ENCODE measurements at places on chromosomes 6 and 20.

GRCh38 chr6:3697609-3698008, 53.9 kb downstream of the PXDC1 start:
- no peak for DNase-seq

DNA sequence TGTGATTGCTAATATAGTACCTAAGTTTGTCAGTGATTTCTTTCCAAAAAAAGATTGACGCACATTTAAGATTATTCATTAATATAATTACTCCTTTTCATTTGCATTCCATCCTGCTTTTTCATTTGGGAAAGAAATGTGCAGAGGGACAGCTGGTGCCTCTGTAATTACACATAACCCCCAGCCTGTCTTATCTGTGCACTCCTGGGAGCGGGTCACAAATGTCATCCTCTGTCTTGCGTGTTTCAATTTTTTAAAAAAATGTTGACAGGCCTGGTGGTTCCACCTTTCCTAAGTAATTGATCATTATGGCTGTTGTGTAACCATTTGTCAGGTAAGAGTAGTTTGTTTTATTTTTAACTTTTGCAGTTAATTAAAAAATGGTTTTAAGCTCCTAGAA, 92.7 kb downstream of the SLX4IP start:
- DNase-seq = no peak

DNA sequence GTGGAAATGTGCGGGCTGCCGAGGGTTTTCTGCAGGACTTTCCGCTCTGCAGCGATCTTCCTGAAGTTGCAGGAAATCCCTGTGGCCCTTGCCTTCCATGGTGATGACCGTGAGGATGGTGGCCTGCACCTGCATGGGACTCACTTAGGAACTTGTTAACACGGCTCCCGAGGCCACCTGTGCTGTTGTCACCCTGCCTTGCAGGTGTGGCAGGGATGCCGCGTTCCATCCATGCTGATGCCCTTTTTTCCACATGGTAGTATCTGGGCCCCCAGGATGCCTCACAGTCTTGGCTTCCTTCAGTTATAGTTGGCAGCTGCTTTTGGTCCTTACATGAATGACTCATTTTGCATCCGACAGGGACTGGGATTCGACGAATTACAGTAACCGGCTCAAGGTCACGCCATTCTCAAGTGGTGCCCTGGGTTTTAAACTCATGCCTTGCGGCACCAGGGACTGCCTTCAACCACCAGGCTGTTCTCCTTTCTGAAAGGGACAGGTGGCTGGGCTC, 37.2 kb downstream of the SYNJ2 start:
- DNase-seq = no peak

GRCh38 chr20:12055161-12055560, 137.5 kb downstream of the BTBD3 start:
- no peak for DNase-seq

GRCh38 chr6:6612308-6612707, 23.8 kb downstream of the LY86 start:
- DNase-seq = no peak

- no peak for DNase-seq
Measured at GRCh38 chr6:10369896-10370295, 45.0 kb downstream of the TFAP2A start.

DNA sequence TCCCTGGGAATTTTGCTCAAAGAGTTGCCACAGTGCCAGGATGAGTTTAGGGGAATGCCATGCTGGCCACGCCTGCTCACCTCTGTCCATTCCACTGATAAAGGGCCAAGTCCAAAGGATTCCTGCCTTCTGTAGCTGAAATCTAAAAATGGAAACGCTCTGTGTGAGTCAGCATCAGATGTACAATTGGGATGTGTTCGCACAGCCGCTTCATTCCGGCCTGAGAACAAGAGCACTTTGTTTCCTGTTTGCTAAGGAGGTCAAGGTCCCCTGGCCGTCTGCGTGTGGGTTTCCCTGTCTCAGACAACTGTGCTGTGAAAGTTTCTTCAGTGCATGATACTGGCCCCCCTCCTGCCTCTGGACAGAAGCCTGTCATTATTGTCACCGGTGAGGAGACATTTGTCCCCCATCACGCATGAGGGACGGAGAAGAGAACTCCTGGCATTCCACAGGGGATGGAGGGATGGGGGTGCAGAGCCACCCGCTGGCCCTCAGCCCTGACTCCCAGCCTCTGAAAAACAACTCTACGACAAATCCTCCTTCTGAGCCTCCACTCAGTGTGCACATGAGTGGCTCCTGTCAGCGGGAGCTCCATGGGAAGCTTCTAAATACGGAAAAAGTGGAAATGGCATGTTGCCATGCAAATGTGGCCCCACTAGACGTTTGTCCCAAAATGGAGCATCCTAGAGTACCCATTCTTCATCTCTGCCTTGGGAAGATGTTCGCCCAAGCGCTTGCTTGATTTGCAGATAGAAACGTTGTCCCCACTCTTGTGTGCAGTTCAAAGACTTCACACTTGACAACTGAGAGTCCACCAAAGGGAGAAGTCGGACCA, 143.5 kb upstream of the AFDN start:
- peak; percentile 80 for DNase-seq

DNA sequence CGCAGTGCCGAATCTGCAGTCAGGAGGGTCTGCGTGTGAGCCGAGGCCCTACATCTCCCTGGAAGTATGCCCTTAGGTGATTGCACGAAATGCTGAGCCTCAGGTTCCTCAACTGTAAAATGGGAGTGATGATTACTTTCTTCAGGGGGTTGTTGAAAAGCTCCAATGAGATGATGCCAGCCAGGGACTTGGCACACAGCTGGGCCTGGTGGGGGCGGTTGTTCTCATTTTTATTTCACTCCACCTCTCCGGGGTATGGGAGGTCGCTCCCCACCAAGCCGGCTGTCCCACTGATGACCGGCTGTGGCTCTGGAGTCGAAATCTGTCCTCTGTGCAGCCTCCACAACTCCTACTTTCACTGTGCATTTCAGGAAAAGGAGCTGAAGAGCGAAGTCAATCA, 8.1 kb downstream of the PCK1 start:
- no peak for DNase-seq

DNA sequence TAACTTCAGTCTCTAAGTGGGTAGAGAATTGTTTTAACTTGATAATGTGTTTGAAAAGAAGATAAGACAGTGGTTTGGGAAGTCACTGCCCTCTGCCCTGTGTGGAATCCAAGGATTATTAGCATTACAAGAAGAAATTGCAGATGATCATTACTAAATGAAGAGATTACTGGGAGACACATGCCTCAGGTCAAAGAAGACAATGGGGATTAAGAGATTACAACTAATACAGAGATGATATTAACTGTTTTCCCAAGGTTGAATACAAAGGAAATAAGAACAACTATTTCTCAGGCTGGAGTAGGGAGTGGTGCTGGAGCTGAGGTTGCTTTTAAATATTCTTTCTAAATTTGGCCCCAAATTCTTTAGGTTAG, 166.0 kb downstream of the TRMT11 start:
- DNase-seq = no peak

DNA sequence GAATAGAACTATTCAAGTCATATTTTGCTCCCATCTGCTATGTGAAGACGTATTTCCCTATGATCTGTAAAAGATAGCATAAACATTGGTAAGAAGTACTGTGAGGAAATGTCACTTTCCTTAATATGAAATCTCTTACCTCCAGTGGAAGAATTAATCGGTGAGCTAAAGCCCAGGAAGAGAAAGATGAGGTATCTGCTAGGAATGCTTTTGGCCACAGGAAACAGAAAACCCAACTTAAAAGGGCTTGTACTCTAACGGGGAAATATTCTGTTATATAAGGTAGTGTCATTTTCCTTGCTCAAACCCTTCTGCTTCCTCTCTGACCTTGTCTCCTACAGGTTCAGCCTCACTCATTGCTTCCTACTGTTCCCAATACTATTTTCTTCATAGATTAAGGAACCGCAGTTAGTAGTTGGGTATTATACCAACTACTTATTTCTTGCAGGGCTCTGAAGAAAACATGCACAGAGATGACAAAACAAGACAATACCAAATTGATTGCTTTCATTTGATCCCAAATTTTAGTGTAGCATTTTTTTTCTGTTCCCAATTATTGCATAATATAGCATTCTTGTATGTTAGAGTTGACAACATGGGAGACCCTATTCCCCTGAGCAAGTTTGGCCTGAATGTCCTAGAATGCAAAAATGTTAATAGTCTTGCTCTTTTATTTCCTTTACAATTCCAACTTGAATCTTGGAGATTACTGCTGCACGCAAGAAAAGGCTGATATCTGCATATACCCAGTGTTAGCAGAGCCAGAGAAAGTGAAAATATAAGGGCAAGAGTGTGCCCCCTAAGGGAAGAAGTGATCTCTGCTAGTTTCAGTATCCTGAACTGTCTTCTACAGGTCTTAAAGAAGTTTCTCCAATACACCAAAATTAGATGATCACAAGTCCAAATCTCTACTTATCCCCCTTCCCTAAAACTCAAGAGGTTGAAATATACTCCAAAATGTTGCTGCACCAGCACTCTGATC, 65.3 kb downstream of the AFG1L start:
- DNase-seq = no peak

GRCh38 chr20:30513050-30513628, 744.3 kb upstream of the DEFB115 start:
- DNase-seq = no peak

GRCh38 chr6:168371185-168371584, 51.6 kb upstream of the DACT2 start:
- no peak for DNase-seq

GRCh38 chr6:145669627-145670034, 65.7 kb downstream of the EPM2A start:
- no peak for DNase-seq

DNA sequence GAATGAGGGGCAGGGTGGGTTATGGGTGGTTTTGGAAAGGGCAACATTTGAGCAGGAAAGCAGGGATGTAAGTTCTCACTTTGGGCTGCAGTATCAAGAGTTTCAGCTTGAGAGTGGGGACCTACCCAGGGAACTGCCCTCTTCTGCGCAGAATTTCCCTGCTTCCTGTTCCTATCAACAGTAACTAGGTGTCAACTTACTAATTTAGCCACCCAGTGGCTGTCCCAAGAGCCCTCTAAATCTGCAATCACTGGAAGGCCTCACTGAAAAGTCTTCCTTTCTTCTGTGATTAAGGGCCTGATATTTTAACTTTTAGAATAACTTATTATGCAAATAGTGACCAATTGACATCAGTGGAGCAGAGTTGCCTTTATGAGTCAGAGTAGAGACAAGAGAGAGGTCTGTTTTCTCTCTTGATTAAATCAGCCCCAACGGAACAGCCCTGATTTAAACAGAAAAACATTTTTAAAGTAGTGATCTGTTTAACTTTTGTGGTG, 118.2 kb upstream of the RIPOR2 start:
- no peak for DNase-seq

- no peak for DNase-seq
Measured at GRCh38 chr6:6221787-6222535, 98.5 kb downstream of the F13A1 start.

DNA sequence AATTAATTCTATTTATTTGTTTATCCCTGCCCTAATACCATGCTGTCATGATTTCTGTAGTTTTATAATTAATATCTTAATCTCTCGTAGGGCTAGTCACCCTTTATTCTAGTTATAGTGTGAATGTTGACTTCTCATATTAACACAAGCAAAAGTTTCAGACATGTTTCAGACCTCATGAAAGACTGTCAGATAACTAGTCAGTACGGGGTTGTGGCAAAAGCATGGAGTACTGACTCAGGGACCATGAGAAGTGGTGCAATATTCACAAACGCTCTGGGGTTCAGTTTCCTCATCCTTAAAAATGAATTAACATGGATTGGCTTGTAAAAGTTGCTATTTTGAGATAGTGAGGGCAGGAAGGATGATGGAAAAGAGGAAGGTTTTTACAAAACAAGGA, 148.9 kb downstream of the TMEM200A start:
- no peak for DNase-seq

- peak; percentile 57 for DNase-seq
Measured at GRCh38 chr20:45592574-45593189, 13.6 kb upstream of the WFDC8 start.

DNA sequence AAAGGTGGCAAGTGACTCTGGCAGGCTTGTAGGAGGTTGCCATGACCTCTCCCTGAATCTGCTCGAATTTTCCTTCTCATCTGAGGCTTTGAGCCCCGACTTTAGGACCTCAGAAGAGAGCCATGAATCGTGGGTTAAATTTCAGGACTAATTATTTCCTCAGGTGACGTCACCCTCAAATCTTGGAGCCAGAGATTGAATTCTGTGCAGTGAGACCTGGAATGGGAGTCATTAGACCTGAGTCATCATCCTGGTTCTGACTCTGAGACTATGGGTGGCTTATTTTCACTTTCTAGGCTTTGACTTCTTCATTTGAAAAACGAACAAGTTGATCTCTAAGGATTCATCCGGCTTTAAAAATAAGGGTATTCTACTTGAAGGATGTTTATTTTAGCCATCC, 48.5 kb upstream of the PDYN start:
- DNase-seq = no peak

- DNase-seq = peak; percentile 47
Measured at GRCh38 chr6:53926505-53926904, 131.7 kb downstream of the LRRC1 start.

GRCh38 chr6:45201484-45201883, 126.6 kb upstream of the RUNX2 start:
- no peak for DNase-seq

- DNase-seq = no peak
Measured at GRCh38 chr6:116533233-116533957, 12.1 kb downstream of the TRAPPC3L start.

DNA sequence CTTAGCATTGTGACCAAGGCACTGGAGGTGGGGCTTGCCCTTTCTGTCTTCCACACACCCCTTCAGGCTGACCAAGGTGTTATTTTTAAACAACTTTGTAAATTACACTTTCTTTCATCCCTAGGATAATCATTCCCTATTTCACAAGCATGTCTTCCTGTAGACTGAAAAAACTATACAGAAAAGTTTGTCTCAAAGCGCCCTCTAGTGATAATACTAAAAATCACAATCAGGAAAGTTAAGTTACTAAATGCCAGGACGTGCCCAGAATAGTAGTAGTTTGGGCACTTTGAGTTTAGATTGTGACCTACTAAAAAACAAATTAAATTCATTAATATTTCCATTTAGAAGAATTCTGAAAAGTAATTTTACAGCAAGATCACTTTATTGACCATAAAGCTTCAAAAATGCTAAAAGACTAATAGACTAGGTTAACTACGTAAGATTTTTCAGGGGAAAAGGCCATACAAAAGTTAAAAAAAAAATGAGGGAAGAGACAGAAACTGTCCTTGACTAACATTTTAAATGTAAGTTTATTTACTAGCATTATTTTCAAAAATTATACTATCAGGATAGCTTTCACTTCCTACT, 123.3 kb upstream of the DUSP22 start:
- peak; percentile 55 for DNase-seq
